ENCODE measurements at places on chromosomes 7 and 10. TPM values are rescaled to one million over a fixed set of nuclear protein-coding genes. Genes with fewer than 3 reads are reported as not detected.
A peak's percentile ranks its signal among the peaks of the same experiment; 100 is the strongest.

DNA sequence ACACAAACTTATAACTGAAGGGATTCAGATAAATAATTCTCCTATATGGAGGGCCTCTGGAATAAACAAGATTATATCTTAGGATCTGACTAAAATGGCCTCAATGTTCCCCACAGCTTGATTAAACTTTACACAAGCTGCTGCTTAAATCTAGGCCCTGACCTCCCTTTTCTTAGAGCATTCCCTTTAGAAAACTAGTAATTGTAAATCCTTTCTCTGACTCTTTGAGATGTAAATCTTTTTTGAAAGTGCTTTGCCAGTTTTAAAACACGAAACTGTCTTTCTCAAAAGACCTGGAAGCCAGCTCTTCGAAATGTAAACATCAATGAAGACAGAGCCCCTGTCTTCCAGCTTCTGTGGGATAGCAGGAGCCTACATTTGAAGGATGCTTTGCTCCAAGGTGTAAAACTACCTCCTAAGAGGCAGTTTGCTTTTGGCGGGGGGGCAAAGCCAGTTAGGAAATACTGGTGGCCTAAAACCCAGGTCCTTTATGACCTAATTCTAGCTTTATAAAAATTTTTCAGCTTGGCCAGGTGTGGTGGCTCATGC, 758.7 kb downstream of the CNTNAP2 start:
- no peaks in the 10 kb centered on the region for H3K27me3 ChIP-seq
- no peak overlapping the region for H3K27ac ChIP-seq
- no peak overlapping the region for H3K4me3 ChIP-seq

DNA sequence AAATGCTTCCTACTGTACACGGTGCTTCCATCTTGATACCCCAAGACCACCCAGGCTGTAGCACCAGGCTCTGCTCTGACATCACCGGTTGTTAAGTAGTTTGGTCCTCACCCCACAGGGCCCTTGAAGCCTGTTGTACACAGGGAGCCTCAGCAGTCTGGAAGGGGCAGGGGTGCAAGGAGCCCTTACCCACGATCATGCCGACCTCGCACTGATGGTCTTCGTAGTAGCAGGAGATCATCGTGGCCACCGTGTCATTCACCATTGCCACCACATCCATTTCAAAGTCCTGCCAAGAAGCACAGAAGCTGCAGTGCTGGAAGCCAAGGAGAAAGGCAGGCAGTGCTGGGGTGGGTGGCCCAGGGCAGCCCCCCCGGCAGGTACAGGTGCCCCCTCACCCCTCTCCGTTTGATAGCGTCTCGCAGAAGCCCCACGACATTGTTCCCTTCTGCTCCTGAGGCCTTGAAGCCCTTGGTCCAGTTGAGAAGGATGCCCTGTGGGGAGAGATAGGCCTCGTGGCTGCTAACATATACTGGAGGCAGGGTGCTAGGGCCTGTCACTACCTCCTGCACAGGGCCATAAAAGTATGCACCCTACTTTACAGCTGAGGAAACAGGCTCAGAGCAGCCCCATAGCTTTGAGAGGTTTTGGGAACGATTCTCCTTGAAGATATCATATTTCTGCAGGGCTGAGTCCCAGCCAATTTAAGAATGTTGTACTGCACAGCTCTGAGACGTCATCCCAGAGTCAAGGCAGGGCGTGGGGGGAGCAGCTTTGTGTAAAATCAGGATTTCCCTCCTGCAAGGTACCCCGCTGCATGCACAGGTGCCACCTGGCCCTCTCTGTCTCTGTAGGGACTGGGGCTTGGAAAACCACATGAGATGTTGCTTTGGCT, 8.7 kb upstream of the MYL7 start:
- no peak for DNase-seq
- H3K27me3 ChIP-seq: peaks cover 43% of the 10 kb centered on the region
- no peaks in the 10 kb centered on the region for H3K36me3 ChIP-seq
- H3K4me1 ChIP-seq: peaks cover 14% of the 10 kb centered on the region
- no peak overlapping the region for H3K27ac ChIP-seq

GRCh38 chr7:151252561-151252835, 4.0 kb upstream of the SMARCD3 start:
- H3K27ac ChIP-seq: no peak overlapping the region
- H3K4me1 ChIP-seq: peaks cover 49% of the 10 kb centered on the region
- H3K4me3 ChIP-seq: peak overlapping the region; percentile 46
- H3K36me3 ChIP-seq: no peaks in the 10 kb centered on the region
- DNase-seq: no peak

- H3K27me3 ChIP-seq: peaks cover 9% of the 10 kb centered on the region
- H3K4me1 ChIP-seq: no peaks in the 10 kb centered on the region
- no peaks in the 10 kb centered on the region for H3K36me3 ChIP-seq
- H3K4me3 ChIP-seq: no peak overlapping the region
Measured at GRCh38 chr7:32218741-32219288, 148.6 kb upstream of the PDE1C start.

DNA sequence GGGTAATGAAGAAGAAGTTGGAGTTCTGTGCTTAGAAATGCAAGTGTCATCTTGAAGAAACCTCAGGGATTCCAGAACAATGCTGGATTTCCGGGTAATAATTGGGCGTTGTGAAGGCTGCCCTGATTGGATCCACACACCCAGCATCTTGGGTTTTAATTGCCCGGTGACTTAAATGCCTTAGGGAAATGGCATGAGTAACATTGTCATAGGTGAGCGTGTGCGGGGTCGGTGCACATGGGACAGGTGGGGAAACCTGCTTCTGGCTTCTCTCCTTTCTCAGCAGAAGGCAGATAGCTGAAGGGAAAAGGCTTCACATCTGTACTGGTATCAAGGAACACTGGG, 15.2 kb upstream of the CAMK1D start:
- H3K4me1 ChIP-seq: peaks cover 9% of the 10 kb centered on the region
- H3K36me3 ChIP-seq: no peaks in the 10 kb centered on the region
- H3K4me3 ChIP-seq: no peak overlapping the region
- H3K27me3 ChIP-seq: no peaks in the 10 kb centered on the region

GRCh38 chr7:93407239-93407638, 167.3 kb downstream of the CALCR start:
- H3K36me3 ChIP-seq: no peaks in the 10 kb centered on the region
- H3K4me1 ChIP-seq: no peaks in the 10 kb centered on the region
- H3K27ac ChIP-seq: no peak overlapping the region

GRCh38 chr7:81410471-81411117, 359.3 kb downstream of the HGF start:
- no peak overlapping the region for H3K27ac ChIP-seq
- H3K36me3 ChIP-seq: no peaks in the 10 kb centered on the region
- no peak overlapping the region for H3K4me3 ChIP-seq
- no peaks in the 10 kb centered on the region for H3K4me1 ChIP-seq
- no peak for DNase-seq

- H3K27ac ChIP-seq: no peak overlapping the region
- no peaks in the 10 kb centered on the region for H3K27me3 ChIP-seq
- H3K36me3 ChIP-seq: no peaks in the 10 kb centered on the region
- no peaks in the 10 kb centered on the region for H3K4me1 ChIP-seq
- no peak for DNase-seq
Measured at GRCh38 chr10:130394832-130395231, 258.6 kb downstream of the GLRX3 start.

DNA sequence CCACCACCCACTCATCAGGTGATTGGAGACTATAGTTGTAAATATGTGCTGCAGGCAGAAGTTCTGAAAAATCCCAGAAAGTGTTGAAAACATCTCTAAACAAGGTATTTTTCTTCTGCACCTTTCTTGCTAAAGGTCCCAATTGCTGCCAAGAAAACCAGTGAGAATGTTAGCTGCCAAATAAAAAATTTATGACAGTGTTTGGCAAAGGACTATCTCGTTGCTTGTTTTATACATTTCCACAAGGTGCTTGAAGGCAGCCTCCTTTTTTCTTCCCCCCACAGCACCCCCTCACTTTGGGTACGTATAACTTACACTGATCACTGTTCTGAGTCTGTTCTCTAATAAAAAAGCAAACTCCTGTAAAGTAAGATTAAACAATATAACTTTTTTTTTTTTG, 158.6 kb upstream of the TCF7L2 start:
- H3K27ac ChIP-seq: no peak overlapping the region
- H3K4me1 ChIP-seq: no peaks in the 10 kb centered on the region
- no peak overlapping the region for H3K4me3 ChIP-seq
- DNase-seq: no peak
- no peaks in the 10 kb centered on the region for H3K27me3 ChIP-seq

DNA sequence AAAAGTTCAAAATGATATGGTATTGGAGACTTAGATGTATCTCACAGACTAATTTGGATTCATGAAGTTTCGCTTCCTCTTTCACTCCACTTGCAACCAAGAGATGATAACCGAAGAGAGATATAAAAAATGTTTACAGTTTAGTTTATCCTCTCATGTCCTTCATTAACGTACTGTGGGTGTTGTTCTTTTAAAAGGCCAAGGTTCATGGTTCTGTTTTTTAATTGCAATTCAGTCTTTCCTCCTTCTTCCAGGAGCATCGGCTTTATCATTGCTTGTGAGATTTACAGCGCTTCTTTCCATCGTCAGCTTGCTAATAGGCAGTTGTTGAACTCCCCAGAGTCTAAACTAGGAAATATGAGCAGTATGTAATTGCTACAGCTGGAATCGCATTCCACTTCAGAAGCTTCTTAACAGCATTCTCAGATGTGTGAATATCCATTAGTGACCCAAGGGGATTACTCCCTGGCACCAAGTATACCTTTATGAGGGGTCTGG, 75.9 kb upstream of the HGF start:
- H3K4me1 ChIP-seq: peaks cover 20% of the 10 kb centered on the region
- no peaks in the 10 kb centered on the region for H3K36me3 ChIP-seq
- no peaks in the 10 kb centered on the region for H3K27me3 ChIP-seq
- H3K4me3 ChIP-seq: no peak overlapping the region
- peak; percentile 11 for DNase-seq

DNA sequence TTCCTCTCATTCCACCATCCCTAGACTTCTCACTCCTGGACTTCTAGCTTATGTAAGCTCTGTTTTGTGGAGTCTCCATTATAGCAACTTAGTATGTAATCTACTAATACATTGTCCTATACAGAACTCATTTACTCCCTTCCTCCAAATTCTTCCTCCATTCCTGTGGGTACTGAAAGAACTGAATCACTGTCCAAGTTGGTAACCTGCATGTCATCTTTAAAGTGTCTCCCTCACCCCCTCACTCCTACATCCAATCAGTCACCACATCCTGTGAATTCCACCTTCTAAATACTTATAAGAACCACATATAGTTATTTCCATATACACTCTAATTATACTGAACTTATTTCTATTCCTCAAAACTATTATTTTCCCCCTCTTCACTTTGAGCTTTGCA, 20.3 kb downstream of the AASS start:
- H3K4me3 ChIP-seq: no peak overlapping the region
- no peaks in the 10 kb centered on the region for H3K27me3 ChIP-seq
- H3K36me3 ChIP-seq: no peaks in the 10 kb centered on the region
- H3K27ac ChIP-seq: no peak overlapping the region
- H3K4me1 ChIP-seq: no peaks in the 10 kb centered on the region

GRCh38 chr7:40604601-40605438, 470.0 kb downstream of the SUGCT start:
- H3K36me3 ChIP-seq: no peaks in the 10 kb centered on the region
- peak; percentile 59 for DNase-seq
- H3K27ac ChIP-seq: no peak overlapping the region
- peaks cover 7% of the 10 kb centered on the region for H3K4me1 ChIP-seq

DNA sequence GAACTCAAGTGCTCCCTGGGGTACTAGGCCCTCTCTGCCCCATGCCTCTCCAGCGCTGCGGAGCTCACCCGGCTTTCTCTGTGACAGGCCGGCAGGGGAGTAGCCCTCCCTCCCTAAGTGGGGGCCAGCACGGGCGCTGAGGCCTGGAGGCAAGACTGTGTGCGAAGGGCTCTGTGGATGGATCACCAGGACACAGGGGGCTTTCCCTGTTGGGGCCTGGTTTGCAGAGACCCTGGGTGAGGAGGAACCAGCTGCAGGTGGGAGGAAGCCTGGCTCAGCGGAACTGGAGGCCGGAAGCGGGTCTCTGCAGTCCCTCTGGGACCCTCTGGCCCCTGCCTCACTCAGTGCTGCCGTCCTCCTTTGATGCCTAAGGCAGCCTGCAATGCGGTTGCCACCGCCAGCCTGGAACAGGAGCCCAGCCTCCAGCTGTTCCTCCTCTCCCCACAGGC, 106.0 kb downstream of the CYTH3 start:
- H3K4me1 ChIP-seq: no peaks in the 10 kb centered on the region
- H3K36me3 ChIP-seq: peaks cover 62% of the 10 kb centered on the region
- H3K27me3 ChIP-seq: no peaks in the 10 kb centered on the region
- no peak for DNase-seq
- H3K27ac ChIP-seq: no peak overlapping the region
- no peak overlapping the region for H3K4me3 ChIP-seq

- H3K36me3 ChIP-seq: no peaks in the 10 kb centered on the region
- peaks cover 22% of the 10 kb centered on the region for H3K4me1 ChIP-seq
- H3K4me3 ChIP-seq: no peak overlapping the region
- H3K27ac ChIP-seq: no peak overlapping the region
- no peaks in the 10 kb centered on the region for H3K27me3 ChIP-seq
- DNase-seq: no peak
Measured at GRCh38 chr7:94973844-94974243, 66.5 kb downstream of the PPP1R9A start.

GRCh38 chr7:140213684-140214074, 36.9 kb upstream of the KDM7A start:
- H3K27me3 ChIP-seq: no peaks in the 10 kb centered on the region
- DNase-seq: no peak
- no peaks in the 10 kb centered on the region for H3K36me3 ChIP-seq
- peak overlapping the region; percentile 45 for H3K27ac ChIP-seq

GRCh38 chr7:8435590-8436545, 2.5 kb downstream of the NXPH1 start:
- no peak overlapping the region for H3K4me3 ChIP-seq
- DNase-seq: peak; percentile 17
- no peaks in the 10 kb centered on the region for H3K36me3 ChIP-seq
- H3K27me3 ChIP-seq: peaks cover 76% of the 10 kb centered on the region
- H3K4me1 ChIP-seq: no peaks in the 10 kb centered on the region

GRCh38 chr10:107094824-107095522, 69.5 kb downstream of the SORCS1 start:
- H3K4me3 ChIP-seq: no peak overlapping the region
- H3K36me3 ChIP-seq: no peaks in the 10 kb centered on the region
- DNase-seq: no peak
- H3K27ac ChIP-seq: no peak overlapping the region

GRCh38 chr10:124619802-124620490, 124.2 kb downstream of the FAM53B start:
- peak overlapping the region; percentile 34 for H3K27ac ChIP-seq
- H3K36me3 ChIP-seq: no peaks in the 10 kb centered on the region
- no peak for DNase-seq
- peaks cover 4% of the 10 kb centered on the region for H3K4me1 ChIP-seq

The PGAM2 gene
- total RNA-seq: 0.79 TPM

The PYROXD2 gene
- total RNA-seq: 8.2 TPM

The PNLIP gene
- not detected for total RNA-seq

The VPS37D gene
- 0.89 TPM for total RNA-seq

The XRCC2 gene
- 1.8 TPM for total RNA-seq

The TSPAN12 gene
- 48.8 TPM for total RNA-seq

The SFTPA2 gene
- 3,839 TPM for total RNA-seq

The AMZ1 gene
- 0.13 TPM for total RNA-seq

The TMEM26 gene
- 1.3 TPM for total RNA-seq

The IL6 gene
- 9.4 TPM for total RNA-seq

The ERVW-1 gene
- total RNA-seq: not detected
